ENCODE measurements at places on chromosomes 3 and 15. TPM values are rescaled to one million over a fixed set of nuclear protein-coding genes. Genes with fewer than 3 reads are reported as not detected.

SLC25A38 gene
- total RNA-seq: 20.0 TPM

APBA2 gene
- total RNA-seq: 11.1 TPM

CCR4 gene
- total RNA-seq: not detected

DAPK2 gene
- total RNA-seq: 6.7 TPM

NEK10 gene
- total RNA-seq: 5.0 TPM

TTLL13 gene
- not detected for total RNA-seq

SPESP1 gene
- 3.0 TPM for total RNA-seq

FAH gene
- 18.9 TPM for total RNA-seq

RTP3 gene
- not detected for total RNA-seq

ACTL6A gene
- 63.1 TPM for total RNA-seq

HRH1 gene
- total RNA-seq: 16.2 TPM

EPHB3 gene
- total RNA-seq: not detected

CCDC54 gene
- not detected for total RNA-seq

SETD2 gene
- total RNA-seq: 36.2 TPM

RASGRF1 gene
- not detected for total RNA-seq

FGF12 gene
- total RNA-seq: 2.5 TPM

DOCK3 gene
- 0.16 TPM for total RNA-seq

BNC1 gene
- 2.9 TPM for total RNA-seq

CCDC191 gene
- 4.9 TPM for total RNA-seq

ASB14 gene
- total RNA-seq: not detected

SENP8 gene
- total RNA-seq: 1.4 TPM

GP5 gene
- not detected for total RNA-seq

FOXL2 gene
- 0.12 TPM for total RNA-seq

DISP2 gene
- total RNA-seq: 1.2 TPM

NAALADL2 gene
- 4.0 TPM for total RNA-seq

SI gene
- total RNA-seq: not detected

TMEM108 gene
- 0.42 TPM for total RNA-seq

GOLGA8T gene
- total RNA-seq: not detected

TIPIN gene
- total RNA-seq: 16.2 TPM

SOX2 gene
- not detected for total RNA-seq

IGDCC3 gene
- total RNA-seq: not detected

KIF23 gene
- 64.7 TPM for total RNA-seq

GASK1A gene
- not detected for total RNA-seq

WDR93 gene
- not detected for total RNA-seq

PRRT3 gene
- total RNA-seq: 1.5 TPM

ARL14 gene
- not detected for total RNA-seq

GNAT1 gene
- total RNA-seq: 0.78 TPM

TRAIP gene
- 13.4 TPM for total RNA-seq

TMC3 gene
- total RNA-seq: not detected

ATP13A4 gene
- total RNA-seq: not detected

TM6SF1 gene
- 26.8 TPM for total RNA-seq
